Stimulated activated CD8-positive, alpha-beta memory T cell treated with anti-CD3 and anti-CD28 coated beads, Interleukin-4, amount 100 ng/mL, for 4 hours (primary cell): ENCODE measurements at places on chromosomes 7 and 10.

- no peak for DNase-seq
These were observed 534.0 kb downstream of the DNAJB6 start for GRCh38 chr7:157870644-157871290.

- no peak for DNase-seq
These were observed 33.8 kb downstream of the NACAD start for GRCh38 chr7:45055016-45055415.

GRCh38 chr7:36512616-36513015, 123.0 kb downstream of the ANLN start:
- DNase-seq: no peak

DNA sequence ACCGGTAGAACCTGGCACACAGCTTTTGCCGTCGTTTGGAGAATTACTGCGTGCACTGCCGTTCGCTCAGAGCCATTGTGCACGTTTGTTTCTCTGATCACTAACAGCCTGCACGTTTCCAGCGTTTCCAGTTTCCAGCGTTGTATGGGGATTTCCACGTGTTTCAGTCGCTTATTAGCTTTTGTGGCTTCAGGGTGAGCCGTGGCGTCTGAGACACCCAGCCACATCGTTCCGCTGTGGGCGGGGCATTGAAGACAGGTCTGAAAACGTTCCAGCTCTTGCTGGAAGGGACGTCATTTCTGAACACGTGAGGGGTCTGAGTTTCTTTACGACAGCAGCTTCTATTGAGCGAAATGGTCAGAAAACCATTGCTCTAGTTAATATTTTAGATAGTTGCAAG, 164.8 kb downstream of the DNAJB6 start:
- DNase-seq: no peak

GRCh38 chr10:101859530-101859929, 15.9 kb upstream of the KCNIP2 start:
- no peak for DNase-seq

GRCh38 chr7:66732439-66732838, 8.1 kb upstream of the RABGEF1 start:
- DNase-seq: no peak

GRCh38 chr7:32948202-32948601, 9.0 kb upstream of the FKBP9 start:
- no peak for DNase-seq

GRCh38 chr7:126211875-126212274, 1040.9 kb downstream of the GRM8 start:
- DNase-seq: no peak

GRCh38 chr7:152931633-152932032, 172.1 kb downstream of the ACTR3B start:
- no peak for DNase-seq

- DNase-seq: no peak
These were observed 82.7 kb downstream of the ZRANB1 start for GRCh38 chr10:125024497-125025234.

DNA sequence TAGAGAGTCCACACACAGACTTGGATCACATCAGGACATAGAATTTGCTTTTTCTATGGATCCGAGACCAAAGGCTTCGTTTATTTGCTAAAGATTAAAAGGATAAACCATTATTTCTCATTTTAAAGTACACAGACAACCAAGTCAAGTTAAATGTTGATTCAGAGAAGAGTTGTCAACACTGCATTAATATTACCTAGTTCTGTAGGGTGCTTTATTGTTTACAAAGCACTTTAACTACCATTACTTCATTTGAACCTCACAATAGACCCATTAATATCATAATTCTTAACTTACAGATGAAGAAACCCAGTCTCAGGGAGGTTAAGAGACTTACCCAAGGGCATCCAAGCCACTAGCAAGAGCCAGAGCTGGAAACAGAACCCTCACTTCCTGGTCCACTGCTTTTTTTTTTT, 43.2 kb upstream of the GSAP start:
- DNase-seq: no peak

- DNase-seq: no peak
These were observed 133.7 kb upstream of the SH2B2 start for GRCh38 chr7:102152672-102153598.

DNA sequence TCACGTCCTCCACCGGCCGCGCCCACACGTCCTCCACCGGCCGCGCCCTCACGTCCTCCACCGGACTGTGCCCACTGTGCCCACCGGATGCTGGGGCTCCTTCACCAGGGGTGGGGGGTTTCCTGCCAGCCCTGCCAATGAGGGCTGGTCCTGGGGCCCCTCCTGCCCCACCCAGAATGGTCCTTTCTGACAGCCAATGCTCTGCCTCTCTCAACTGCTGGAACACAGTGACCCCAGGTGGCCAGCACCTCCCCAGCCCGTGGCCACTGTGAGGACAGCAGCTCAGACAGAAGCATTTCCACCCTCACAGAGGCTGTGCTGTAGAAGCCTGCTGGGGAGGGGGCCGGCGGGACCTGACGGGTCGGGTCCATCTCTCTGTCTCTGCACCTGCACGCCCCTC, 90.1 kb upstream of the DNAAF5 start:
- no peak for DNase-seq

DNA sequence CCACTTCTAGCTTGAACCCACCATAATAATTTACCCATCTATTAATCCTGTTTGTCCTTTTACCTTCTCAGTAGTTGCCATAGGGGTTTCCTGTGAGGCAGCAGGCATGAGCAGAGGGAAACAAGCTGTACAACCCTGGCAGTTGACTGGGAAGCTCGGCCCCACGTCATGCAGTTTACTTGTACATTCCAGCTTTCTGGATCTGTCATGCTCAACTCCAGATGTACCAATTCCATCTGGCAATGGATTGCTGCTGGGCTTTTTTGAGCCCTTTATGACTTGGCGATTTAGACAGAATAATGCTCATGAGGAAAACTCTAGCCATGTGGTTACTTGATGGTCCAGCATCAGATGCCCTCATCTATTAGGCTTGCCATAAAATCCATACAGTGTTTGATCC, 112.5 kb downstream of the GNAI1 start:
- no peak for DNase-seq

DNA sequence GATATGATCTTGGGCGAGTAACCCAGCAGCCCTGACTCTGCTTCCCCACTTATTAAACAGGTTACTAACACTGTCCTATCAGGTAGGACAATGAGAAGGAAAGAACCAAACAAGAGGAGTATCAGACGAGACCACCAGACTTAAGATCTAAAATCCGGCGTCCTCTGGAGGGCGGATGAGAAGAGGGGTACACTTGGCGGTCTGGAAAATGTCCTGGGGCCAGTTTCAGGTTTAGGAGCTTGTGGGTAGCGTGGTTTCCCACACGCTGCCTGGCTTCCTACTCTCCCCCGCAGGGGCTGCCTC, 635 bp downstream of the ZNF32 start:
- no peak for DNase-seq

- DNase-seq: no peak
These were observed 17.6 kb downstream of the SLC29A3 start for GRCh38 chr10:71336632-71337031.

DNA sequence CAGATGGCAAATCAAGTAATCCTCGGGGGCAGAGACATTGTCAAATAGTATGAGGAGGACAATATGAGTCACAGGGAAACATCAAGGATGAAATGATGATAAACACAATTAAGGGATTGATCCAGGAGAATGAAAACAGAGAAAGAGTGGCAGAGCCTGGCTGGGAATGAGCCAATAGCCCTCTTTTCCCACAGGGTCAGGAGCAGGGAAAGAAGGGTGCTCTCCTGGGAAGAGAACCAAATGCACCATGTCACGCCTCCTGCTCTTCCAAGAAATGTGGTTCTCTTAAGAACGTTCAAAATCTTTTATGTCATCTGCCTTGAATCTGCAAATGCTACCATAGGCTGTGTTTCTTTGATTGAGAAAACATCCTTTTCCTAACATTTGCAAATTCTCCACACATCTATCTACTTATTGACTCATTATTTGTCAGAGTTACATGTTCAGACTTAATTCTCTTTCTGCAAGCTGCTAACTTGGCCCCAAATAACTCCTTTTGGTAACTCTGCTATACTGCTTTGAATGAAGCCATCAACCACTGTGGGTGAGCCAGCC, 50.6 kb downstream of the HIPK2 start:
- no peak for DNase-seq
